B cell (primary cell): ENCODE measurements at places on chromosomes 4 and X.

DNA sequence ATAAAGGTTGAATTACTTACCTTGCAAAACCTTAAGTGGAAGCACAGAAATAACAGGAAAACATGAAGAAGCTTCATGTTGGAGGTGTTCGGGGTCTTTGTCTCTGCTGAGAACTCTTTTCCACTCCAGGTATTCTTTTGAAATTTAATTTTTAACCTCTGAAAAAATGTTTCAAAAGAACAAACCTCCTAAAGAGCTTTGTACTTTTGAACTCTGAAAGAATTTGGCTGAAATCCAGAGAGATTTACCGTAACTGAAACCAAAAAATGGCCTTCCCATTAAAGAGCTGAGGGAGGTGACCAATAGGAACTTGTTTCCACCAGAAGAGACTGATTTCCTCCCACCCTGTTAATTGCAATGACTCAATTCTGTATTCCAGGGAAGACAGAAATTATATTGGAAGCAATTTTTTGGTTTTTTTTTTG, at the start of gene CFI:
Gene CFI, minus strand, starts transcription at position 105 of the 425 bp plus-strand sequence. Its CDS starts 28 bp downstream, at position 77.
- DNase-seq, result no peak

DNA sequence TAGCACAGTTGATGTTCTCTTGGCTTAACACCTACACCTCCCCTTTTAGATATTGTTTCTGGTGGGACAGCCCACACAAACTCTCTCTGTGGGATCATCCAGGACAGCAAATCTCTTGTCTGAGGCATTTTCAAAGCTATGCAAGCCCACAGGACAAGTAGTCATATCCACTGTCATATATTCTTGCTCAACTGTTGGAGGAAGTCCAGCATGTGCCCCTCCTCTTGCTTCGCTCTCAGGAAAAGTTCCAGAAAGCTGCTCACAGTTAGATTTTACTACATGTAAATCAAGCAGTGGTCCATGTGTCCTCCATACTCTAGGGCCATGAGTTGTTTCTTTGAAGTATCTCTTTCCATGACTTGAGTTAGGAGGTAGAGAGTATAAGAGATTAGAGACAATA, 260.7 kb downstream of the INPP4B start:
- no peak for DNase-seq

DNA sequence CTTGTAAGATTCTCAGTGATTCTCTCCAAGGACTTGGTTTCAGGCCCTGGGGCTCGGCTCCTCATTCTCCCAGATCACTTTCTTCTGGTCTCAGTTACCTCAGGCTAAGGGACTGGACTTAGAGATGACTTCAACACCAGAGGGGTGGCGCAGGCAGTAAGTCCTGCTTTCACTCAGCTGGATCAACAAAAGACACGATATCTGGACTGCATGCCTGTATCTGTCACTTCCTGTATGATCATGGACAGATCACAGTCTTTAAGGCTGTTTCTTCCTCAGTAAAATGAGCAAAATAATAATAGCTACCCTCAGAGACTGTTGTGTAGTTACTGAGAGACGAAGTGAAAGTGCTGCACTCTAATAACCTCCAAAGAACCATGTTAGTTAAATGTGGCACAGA, 19.5 kb upstream of the CXCR3 start:
- DNase-seq, result no peak

DNA sequence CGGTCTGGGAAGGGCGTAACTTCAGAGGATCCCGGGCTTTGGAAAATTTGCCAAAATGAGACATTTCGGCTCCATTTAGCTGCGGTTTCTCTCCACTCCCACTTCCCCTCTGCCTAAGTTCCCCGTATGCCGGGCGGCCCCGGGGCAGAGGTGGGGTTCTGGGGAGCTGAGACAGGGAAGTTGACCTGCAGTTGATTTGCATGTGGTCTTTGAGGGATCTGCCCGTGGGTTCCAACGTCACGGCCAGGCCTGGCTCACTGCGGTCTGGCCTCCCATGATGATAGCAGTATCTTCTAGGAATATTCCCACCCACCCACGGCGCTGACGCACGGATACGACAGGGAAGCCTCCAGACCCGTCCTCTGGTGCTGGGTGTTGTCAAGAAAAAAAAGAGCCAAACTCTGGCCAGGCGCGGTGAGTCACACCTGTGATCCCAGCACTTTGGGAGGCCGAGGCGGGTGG, 27.3 kb upstream of the CRLF2 start:
- DNase-seq, result peak; percentile 91

- no peak for DNase-seq
Measured at GRCh38 chr4:2935762-2936743, 27.2 kb downstream of the NOP14 start.

GRCh38 chr4:40409835-40410234, 74.7 kb downstream of the CHRNA9 start:
- no peak for DNase-seq

DNA sequence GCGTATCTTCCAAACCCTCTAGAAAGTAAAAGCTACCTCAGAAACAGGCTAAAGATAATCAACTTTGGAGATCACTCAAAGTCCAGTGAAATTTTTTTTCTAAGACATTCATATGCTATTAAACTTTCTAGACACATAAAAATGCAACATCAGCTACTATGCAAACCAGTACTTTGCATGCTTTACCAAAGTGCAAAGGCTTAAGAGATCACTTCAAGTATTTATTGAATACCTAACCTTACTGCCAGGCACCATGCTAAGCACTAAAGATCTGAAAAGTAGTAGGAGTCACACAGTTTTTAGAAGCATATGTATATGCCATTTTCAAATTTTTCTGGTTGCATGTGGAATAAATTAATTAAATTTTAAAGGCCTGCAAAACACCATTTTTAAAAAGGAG, 115.8 kb downstream of the THOC2 start:
- no peak for DNase-seq

DNA sequence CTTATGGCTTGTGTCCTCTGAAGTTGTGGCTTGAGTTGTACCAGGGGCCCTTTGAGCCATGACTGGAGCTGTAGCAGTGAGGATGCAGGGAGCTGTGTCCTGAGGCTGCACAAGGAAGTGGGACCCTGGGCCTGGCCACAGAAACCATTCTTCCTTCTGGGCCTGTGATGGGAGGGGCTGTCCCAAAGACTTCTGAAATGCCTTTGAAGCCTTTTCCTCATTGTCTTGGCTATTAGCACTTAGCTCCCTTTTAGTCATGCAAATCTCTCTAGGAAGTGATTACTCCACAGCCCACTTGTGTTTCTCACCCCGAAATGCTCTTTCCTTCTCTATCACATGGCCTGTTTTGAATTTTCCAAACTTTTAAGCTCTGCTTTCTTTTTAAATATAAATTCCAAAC, 92.4 kb downstream of the FHDC1 start:
- DNase-seq, result no peak

GRCh38 chrX:1170243-1170642, 42.2 kb downstream of the CRLF2 start:
- DNase-seq, result no peak

GRCh38 chrX:121931567-121931966, 884.2 kb downstream of the GLUD2 start:
- no peak for DNase-seq

DNA sequence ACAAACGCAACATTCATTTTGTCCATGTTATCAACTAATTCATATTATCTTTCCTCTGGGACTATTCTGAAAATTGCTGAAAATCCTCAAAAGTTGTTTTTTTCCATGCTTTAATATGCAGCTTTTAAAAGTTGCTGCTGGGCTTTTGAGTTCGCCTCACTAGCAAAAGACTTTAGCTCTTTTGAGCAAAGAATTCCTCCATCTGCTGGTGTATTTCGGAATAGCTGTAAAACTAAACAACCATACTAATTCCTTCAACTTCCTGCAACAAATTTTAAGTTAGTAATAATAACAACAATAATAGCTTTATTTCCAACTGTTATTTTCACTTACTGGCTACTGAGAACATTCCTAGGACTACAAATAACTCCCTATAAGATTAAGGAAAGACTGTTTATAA, 124.5 kb upstream of the PLAC1 start:
- no peak for DNase-seq

GRCh38 chrX:30627818-30628652, 25.2 kb upstream of the GK start:
- no peak for DNase-seq

- no peak for DNase-seq
Measured at GRCh38 chr4:65861993-65862392, 191.7 kb upstream of the EPHA5 start.

- no peak for DNase-seq
Measured at GRCh38 chr4:76723924-76724323, 174.0 kb downstream of the SOWAHB start.

DNA sequence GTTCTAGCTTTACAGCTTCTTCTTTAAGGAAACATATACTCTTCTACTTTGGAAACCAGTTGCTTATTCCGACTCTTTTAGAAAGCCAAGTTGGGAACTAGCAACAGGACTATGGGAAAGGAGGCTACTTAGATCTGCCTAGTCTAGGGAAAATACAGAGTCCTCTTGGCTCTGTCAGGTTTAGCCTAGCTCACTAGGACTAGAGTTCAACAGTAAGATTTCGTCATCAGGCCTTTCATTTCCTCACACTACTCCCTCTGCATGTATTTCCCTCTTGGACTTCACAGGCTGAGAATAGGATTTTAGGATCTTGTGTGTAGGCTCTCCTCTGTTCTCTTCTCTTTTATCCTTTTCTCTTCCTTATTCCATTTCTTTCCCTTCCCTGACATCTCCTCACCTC, 409.8 kb downstream of the AR start:
- no peak for DNase-seq

DNA sequence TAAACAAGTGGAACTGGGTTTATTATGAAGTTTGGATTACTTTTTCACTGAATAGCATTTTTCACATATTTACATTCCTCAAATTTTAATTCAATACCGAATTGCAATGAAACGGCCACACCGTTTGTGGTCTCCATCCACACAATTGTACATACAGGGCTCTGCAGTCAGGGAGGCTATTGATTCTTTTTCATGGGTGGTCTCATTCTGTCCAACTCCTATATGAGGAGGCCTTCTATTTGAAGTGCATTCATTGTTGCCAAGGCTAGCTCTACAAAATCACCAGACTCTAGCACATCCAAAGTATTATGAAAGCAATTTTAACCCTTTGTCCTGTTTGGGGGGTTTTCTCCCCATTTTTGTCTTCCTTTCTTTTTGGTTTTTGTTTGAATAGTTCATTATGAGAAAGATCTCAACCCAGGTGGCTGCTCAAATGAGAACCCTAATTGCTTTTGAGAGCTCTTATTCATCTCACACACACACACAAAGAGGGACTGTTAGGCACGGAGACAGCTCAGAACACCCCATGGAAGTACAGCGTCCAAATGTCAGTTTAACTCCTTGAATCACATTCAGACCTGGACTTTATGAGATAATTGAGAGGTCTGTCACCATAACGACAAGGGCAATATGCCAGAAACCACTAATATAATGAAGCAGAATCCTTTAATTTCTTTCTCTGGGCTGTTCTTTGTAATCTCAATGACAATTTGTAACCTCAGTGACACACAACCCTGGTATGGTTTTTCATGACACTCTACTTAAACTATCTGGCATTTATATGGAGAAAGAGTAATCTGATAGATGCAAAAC, 79.4 kb downstream of the NLGN4X start:
- DNase-seq, result no peak

GRCh38 chr4:122364700-122365404, 14.0 kb upstream of the ADAD1 start:
- DNase-seq, result no peak

GRCh38 chrX:638482-639131, 8.0 kb downstream of the SHOX start:
- DNase-seq, result no peak

DNA sequence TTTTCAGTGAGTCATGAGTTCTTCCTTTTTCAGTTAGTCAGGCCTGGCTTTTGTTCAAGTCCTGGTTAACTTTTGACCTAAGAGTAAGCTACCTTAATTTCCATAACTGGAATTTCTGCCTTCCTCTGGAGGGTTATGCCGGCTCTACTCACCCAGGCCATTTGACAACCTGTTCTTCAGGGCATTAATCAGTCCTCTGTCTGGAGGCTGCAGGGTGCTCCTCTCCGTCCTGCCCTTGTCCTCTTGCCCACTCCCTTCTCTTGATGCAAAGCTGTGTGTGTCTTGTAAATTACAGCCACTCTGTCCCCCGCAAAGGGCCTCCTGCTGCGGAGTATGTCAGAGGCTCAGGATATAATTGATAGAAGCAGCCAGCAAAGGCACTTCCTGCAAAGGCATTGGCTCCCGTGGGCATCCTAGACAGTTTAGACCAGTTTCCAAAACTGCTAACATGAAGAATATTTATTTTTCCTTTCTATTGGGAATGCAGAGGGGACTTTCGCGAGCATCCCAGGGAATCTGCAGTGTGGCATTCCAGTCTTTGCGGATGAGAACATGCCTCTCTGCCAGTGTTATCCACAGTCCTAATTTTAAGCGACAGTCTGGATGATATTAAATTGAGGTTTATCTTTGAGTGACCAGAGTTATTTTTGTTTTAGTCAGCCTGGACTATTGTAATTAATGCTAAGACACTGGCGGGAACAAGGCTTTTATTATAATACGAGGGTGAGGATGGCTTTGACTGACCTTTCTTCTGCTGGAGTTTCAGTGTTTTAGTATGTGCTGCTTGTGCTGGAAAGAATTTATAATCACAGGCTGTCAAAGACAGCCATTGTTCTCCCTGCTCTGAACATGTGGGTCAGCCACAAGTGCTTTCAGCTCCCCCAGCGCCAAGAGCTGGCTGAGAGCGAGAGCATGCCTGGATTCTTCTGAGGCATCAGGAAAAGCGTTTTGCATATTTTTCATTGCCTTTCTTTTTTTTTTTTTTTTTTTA, 74.2 kb downstream of the LIMCH1 start:
- no peak for DNase-seq

DNA sequence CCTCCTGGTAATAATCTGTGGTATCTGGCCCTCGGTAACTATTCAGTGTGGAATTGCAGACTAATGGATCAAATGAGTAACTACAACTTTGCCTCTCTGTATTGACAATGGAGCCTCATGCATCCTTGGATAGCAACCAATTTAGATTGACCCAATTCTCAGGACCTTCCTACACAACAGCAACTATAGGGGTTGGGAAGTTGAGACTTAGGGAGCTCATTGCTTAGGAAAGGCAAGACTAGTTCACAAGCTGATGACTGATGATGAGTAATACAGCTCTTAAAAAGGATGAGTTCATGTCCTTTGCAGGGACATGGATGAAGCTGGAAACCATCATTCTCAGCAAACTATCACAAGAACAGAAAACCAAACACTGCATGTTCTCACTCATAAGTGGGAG, 47.5 kb upstream of the KLHL13 start:
- no peak for DNase-seq

GRCh38 chrX:15815779-15816437, 25.6 kb downstream of the ZRSR2 start:
- DNase-seq, result peak; percentile 28

GRCh38 chr4:78809928-78810835, 34.0 kb downstream of the BMP2K start:
- DNase-seq, result no peak

GRCh38 chr4:13910556-13910955, 283.0 kb upstream of the BOD1L1 start:
- no peak for DNase-seq

- DNase-seq, result no peak
Measured at GRCh38 chrX:84064164-84064563, 123.8 kb downstream of the RPS6KA6 start.

GRCh38 chr4:43782391-43782790, 666.2 kb downstream of the KCTD8 start:
- no peak for DNase-seq

- DNase-seq, result no peak
Measured at GRCh38 chr4:102027961-102028360, 237.4 kb downstream of the BANK1 start.

- no peak for DNase-seq
Measured at GRCh38 chr4:153310793-153311192, 33.7 kb upstream of the MND1 start.

- no peak for DNase-seq
Measured at GRCh38 chr4:174135936-174136406, 147.5 kb downstream of the FBXO8 start.
